Stimulated activated CD4-positive, alpha-beta T cell treated with anti-CD3 and anti-CD28 coated beads, Interleukin-15, amount 100 ng/mL, for 24 hours (primary cell): ENCODE measurements at places on chromosomes 12 and 14.
A peak's percentile ranks its signal among the peaks of the same experiment; 100 is the strongest.

DNA sequence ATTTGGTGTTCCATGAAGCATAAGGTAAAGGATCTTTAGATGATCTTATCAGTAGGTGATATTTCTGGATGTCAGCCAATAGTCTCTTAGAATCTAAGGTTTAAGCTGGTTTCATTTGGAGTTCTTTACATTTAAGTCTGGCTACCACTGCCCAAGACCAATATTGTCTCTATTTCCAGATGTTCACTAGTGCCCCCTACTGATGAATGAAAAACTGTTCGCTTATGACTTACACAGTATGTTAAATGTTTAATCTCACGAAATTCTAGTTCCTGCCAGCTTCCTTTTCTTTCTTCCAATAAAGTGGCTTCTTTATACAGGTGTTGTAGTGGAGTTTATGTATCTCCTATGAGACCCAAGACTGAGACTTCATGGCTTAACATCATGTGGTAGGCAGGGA lies 31.8 kb upstream of the MIS18BP1 start:
- no peak for DNase-seq

- peak; percentile 77 for DNase-seq
Measured at GRCh38 chr12:123916729-123917128, 55.9 kb downstream of the CCDC92 start.

GRCh38 chr14:69683971-69684370 lies 72.6 kb downstream of the SUSD6 start:
- no peak for DNase-seq

DNA sequence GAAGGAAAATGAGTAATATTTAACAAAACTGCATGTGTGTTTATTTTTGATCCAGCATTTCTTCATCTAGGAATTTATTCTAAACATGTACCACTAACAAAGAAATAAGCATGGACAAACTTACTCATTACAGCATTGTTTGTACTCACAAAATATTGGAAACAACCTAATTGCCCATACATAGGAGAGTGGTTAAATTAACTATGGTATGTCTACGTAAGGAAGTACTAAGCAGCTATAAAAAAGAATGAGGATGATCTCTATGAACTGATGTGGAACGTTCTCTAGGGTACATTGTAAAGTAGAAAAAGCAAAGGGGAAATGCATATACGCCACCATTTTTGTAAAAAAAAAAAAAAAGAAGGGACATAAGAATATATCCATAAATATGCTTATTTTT lies 17.4 kb upstream of the TAS2R42 start:
- DNase-seq: no peak

- no peak for DNase-seq
Measured at GRCh38 chr12:122020795-122021192, 890 bp upstream of the BCL7A start.

DNA sequence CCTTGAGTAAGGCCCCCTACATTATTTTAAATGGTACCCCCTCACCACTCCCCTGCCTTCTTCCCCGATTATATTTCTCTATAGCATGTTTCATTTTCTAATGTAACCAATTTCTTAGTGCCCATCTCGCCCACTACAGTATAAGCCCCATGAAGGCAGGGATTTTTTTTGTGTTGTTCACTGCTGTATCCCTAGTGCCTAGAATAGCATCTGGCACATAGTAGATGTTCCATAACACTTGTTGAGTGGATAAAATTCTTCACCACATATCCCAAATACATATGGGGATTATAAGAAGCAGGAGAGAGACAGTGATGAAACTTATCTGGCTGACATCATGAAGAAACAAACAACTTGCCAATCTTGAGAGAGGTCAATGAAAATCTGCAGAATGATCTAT lies 11.5 kb downstream of the FBXO21 start:
- DNase-seq: no peak

GRCh38 chr12:110741341-110742095 lies 1.2 kb downstream of the PPP1CC start:
- DNase-seq: peak; percentile 25

DNA sequence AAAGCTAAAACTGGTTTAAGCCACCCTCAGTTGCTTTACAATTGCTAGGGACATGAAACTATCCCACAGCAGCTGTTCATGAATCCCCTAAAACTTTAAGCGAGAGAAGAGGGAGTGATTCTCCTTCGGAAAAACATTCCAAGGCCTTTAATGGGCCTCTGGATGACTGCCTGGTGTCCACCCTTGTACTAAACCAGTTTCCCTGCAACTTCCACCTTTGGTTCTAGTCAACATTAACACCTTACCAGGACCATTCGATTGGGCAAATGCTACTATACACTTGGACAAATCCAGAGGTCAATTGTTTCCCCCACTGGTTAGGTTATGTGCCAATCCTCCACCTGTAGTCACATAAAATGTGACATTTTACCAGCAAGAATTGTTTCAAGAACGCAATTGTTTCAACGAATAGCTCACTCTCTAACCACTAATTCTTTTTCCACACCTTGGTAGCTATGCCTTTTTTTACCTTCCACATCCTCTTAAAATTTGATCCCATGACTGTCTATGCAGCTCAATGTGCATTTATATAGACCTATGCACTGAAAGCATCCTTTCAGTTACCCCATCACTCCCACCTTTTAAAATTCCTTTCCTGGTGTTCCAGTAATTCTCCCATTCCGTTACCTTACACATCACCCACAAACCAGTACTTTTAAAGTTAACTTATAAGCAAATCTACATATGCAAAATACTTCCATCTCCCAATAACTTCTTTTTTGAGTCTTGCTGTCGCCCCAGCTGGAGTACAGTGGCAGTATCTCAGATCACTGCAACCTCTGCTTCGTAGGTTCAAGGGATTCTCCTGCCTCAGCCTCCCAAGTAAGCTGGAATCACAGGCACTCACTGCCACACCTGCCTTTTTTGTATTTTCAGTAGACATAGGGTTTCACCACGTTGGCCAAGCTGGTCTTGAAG lies 3.6 kb downstream of the UBC start:
- no peak for DNase-seq

- no peak for DNase-seq
Measured at GRCh38 chr12:45473636-45474035, 255.9 kb upstream of the ARID2 start.

DNA sequence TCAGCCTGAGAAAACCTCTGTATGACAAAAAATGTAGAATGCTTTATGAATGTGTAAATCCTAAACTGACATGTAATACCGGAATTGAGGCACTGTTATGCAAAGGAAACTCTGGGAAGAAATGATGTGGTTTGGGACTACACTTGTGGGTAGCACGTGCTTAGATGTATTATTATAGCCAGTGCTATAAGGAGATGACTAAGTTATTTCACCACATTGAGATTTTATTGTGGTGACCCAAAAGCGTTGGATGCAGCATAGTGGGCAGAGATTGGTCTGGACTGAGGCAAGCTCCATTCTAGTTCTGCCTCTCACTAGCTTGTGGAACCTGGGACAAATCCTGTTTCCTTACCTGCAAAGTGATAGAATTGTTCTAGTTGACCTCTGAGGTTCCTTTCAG lies 172.2 kb downstream of the SNAPC1 start:
- peak; percentile 5 for DNase-seq

- peak; percentile 2 for DNase-seq
Measured at GRCh38 chr12:115451780-115452736, 768.1 kb upstream of the TBX3 start.
